Dermis blood vessel endothelial cell (primary cell): ENCODE measurements at places on chromosomes 7 and 10. TPM values are rescaled to one million over a fixed set of nuclear protein-coding genes. Genes with fewer than 3 reads are reported as not detected.

DNA sequence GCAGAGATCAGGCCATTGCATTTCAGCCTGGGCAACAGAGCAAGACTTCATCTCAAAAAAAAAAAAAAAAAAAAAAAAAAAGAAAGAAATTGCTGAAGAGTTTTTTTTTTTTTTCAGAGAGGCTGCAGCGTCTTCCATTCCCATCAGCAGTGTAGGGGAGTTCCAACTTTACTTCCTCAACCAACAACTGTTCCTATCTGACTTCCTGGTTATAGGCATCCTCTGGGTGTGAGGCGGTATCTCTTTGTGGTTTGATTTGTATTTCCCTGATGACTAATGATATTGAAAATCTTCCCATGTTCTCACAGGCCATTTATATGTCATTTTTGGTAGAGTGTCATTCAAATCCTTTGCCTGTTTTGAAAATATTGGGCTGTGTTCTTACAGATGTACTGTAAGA lies 40.2 kb downstream of the PRTFDC1 start:
- DNase-seq, result peak; percentile 41

GRCh38 chr10:24952143-24952706 lies at the start of gene PRTFDC1:
PRTFDC1 (minus strand) TSS chr10:24952606; CDS start chr10:24952575, 31 bp downstream.
- peak; percentile 35 for DNase-seq

DNA sequence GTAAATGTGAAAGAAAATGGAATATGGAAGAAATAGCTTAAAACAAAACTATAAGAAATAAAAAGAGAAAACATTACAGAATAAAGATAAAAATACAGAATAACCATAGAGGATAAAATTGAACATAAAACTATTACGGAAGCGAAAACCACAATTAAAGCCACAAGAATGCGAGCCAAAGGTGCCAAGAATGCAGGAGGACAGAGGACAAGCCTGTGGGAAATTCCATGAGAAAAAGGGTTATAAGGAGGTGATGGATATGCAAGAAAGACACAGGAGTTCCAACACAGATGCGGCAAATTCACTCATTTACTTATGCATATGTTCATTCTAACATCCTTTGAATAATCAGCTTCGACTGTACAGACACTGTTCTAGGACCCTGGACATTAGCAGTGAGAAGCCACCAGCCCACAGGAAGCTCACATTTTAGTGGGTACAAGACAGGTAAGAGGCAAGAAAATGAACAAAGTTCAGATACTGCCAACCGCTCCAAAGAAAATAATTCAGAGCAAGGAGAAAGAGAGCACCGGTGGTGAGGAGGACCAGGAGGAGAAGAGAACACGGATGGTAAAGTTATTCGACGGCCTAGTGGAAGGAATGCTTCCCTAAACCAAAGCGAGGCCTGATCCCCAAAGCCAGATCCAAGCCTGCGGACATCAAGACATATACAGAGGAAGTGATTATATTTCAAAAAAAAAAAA lies 213.7 kb upstream of the MGMT start:
- no peak for DNase-seq

- DNase-seq, result no peak
These were observed 19.1 kb downstream of the ZFAND4 start for GRCh38 chr10:45653454-45653853.

GRCh38 chr10:49783645-49784044 lies 21.5 kb upstream of the OGDHL start:
- no peak for DNase-seq

DNA sequence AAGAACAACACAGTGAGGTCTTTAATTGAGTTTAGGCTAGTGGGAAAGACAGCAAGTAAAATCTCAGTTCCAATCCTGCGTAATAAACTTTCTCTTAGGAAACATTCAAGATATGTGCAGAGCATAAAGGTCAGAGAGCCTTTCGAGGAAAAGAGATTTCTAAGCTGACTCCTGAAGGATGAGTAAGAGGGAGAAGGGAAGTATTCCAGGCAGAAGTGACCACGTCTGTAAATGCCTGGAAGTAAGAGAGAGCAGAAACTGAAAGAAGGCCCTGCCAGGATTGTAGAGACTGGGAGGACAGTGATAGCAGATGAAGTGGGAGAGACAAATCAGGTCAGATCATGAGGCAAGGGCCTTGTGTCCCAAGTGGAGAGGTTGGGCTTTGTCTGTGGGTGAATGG lies 41.8 kb downstream of the PNLIPRP3 start:
- no peak for DNase-seq

GRCh38 chr10:60270426-60270825 lies 119.2 kb downstream of the ANK3 start:
- no peak for DNase-seq

DNA sequence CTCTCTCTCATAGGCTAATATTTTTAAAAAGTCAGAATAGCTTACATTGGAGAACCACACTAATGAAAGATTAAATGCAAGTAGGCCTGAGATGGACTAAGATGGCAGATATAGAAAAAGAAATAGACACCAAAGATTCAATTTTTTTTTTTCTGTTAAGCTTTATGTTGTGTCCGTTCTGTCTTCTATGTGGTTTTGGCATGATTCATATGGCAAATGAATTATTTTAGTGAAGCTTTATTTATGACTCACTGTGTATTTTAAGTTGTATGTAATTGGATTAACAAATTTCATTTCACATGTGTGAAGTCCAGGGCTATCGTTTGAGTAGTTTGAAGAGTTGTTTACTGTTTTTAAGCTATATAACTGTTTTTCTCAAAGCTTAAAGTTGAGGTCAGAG lies 214.8 kb downstream of the CAMK1D start:
- DNase-seq, result no peak

GRCh38 chr7:50284296-50284695 lies 20.2 kb upstream of the IKZF1 start:
- no peak for DNase-seq

DNA sequence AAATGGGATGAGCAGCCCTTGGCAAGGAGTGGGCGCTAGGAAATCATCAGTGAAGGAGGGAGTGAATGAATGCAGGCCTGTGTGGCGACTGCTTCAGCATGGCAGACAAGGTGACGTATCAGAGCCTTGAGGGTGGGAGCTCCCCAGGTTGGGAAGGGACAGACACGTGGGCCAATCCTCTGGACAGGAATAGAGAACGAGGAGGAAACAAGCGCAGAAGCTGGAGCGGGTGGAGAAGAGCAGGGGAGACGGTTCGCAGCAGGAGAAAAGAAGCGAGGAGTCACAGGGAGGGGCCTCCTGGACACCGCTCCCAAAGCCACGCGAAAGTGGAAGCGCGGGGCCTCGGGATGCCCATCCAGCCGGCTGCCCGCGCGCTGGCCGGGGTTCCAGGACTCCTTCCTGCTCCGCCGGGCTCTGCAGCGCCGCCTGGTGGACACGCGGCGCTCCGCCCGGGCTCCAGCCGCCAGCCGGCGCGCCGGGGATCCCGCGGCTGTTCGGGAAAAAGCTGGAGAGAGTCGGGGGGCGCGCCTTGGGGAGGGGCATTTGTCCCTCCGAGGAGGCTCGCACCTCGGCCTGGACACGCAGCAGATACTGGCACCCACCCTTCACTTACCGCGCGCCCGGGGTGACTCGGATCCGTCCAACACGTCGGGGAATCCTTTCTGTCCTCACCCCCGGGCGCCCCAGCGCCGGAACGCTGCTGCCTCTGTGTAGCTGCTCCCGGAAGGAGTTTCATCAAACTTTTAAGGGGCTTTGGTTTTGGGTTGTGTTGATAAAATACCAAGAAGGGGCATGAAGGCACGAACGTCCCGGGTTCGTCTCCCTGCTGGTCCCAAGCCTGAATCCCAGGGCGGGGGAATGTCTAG lies 6.3 kb downstream of the ZNF503 start:
- peak; percentile 47 for DNase-seq

GRCh38 chr10:29567003-29567402 lies 67.8 kb downstream of the SVIL start:
- DNase-seq, result no peak

DNA sequence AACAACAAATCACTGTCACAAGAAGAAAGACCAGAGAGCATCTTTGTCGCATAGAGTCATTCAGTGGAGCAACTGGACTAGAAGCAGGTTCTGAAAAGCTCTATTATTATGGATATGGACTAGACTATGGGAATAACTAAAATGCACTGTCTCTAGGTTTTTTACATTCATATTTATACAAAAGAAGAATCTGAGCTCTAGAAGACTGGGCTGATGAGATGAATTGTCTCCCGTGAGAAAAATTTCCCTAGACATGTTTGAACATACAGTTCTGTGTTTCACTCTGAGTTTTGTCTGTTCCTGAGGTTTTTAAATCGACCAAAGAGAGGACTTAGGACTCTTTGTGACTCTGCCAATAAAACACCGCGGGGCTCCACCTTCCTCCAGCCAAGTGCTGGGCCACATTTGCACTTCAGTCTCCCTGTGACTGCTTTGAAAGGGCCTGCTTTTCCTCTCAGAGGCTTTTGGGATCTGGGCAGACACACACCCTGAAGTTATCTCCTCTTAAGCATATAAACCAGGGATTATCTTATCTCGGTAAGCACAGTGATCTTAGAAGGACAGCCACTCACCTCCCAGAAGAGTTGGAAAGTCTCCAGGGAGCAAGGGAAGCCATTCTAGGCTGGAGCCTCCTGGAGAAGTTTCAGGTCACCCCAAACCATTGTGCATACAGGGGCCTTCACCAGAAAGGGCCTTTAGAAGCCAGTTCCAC lies 101.0 kb upstream of the JCAD start:
- DNase-seq, result no peak

The TRIM74 gene
- 0.51 TPM in 1 of 2 replicates, not detected in the other for total RNA-seq

The ZNF716 gene
- under 0.01 TPM in 1 of 2 replicates, not detected in the other for total RNA-seq

- no peak for DNase-seq
These were observed 2.2 kb upstream of the GTF2I start for GRCh38 chr7:74655324-74655723.

- no peak for DNase-seq
These were observed 14.9 kb downstream of the ARHGAP19 start for GRCh38 chr10:97277551-97277950.

GRCh38 chr10:110074758-110075671 lies 67.2 kb downstream of the ADD3 start:
- DNase-seq, result peak; percentile 82

GRCh38 chr10:122749886-122750285 lies 50.2 kb upstream of the C10orf120 start:
- no peak for DNase-seq

The CDNF gene
- total RNA-seq, result 0.56 and 1.9 TPM in 2 replicates

- peak; percentile 45 for DNase-seq
These were observed 141.4 kb upstream of the BET1 start for GRCh38 chr7:94145602-94146001.

The HYCC1 gene
- total RNA-seq, result 44.4 and 53.9 TPM in 2 replicates

The WNT8B gene
- total RNA-seq, result not detected in 2 replicates

The FAM221A gene
- total RNA-seq, result 3.8 and 7.5 TPM in 2 replicates

GRCh38 chr10:6120691-6121090 lies 31.9 kb downstream of the RBM17 start:
- no peak for DNase-seq

GRCh38 chr7:111105269-111105668 lies 14.3 kb downstream of the LRRN3 start:
- no peak for DNase-seq

- DNase-seq, result peak; percentile 83
These were observed 57.4 kb upstream of the SVIL start for GRCh38 chr10:29692121-29692539.

DNA sequence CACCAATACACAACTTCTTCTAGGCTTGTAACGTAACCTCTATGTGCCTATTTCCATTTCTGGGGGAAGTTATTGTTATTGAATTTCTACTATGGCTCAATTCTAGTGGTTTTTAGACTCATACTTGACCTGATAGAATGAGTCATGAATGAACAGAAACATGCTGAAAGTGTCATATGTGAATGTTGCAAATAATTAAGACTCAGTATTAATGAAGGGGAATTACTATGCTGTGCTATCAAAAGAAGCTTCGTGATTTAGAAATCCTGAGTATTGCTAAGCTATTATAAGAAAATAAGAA lies 135.1 kb upstream of the ZWINT start:
- DNase-seq, result no peak

DNA sequence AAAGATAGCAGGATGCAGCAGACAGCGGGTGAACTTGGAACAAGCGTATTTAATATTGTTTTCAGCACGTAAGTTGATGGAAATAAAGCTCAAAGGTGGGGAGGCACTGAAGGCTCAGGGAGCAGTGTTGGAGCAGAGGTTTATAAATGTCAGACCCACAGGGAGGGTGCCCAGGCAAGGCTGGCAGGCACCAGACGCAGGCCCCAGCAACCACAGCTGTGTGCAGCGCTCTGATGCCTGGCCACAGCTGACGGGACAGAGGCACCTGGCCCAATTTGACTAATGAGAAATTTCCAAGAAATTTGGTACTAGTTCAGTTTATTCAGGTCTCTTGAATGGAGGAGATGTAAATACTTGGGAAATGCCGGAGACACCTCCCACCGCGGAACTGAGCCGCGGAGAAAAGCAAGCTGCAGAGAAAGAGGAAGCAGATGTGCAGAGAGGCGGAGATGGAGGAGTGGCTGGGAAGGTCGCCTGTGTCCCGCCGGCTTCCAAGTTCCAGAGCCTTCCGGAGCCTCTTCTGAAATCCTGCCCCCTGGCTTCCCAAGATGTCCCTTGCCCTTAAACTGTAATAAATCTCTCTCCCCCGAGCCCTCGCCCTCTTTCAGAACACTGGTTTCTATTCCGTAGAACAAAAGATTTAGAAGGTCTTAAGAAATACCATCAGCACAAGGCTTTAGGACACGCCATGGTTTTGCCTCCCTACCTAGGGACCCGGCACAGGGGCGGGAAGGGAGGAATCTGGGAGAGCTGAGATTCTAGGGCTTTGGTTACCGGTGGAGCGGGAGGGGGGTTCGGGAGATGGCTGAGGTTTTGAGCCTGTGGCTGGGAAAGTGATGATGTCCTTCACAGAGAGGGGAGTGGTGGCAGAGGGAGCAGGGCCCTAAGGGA lies 38.4 kb upstream of the PLXNA4 start:
- peak; percentile 35 for DNase-seq

GRCh38 chr10:124173298-124173900 lies 80.0 kb upstream of the CHST15 start:
- no peak for DNase-seq

The FXYD4 gene
- not detected in 2 replicates for total RNA-seq

The GRM3 gene
- total RNA-seq, result not detected in 2 replicates

The GALNT17 gene
- total RNA-seq, result not detected in 2 replicates

GRCh38 chr7:94250124-94250523 lies 144.6 kb upstream of the COL1A2 start:
- DNase-seq, result no peak

- DNase-seq, result peak; percentile 1
These were observed 501.7 kb downstream of the PARD3 start for GRCh38 chr10:34313353-34313752.
